Endothelial cell (in vitro differentiated cells): ENCODE measurements at places on chromosomes 12 and 14.

DNA sequence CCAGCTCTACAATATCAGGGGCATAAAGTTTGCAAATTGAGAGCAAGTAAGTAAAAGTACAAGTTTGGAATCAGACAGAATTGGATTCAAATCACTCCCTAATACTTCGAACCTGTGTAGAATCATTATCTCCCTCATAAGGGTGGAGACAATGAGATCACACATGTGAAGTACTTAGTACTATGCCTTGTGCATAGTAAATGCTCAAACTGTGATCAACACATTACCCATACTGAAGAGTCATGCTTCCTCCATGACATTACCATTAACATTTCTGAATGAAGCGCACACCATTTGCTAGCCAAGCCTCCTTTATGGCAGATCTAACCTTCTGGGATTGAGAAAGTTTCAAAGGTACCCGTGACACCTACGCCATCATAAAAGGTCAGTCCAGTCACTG, 26.6 kb upstream of the NRDE2 start:
- DNase-seq, result no peak

DNA sequence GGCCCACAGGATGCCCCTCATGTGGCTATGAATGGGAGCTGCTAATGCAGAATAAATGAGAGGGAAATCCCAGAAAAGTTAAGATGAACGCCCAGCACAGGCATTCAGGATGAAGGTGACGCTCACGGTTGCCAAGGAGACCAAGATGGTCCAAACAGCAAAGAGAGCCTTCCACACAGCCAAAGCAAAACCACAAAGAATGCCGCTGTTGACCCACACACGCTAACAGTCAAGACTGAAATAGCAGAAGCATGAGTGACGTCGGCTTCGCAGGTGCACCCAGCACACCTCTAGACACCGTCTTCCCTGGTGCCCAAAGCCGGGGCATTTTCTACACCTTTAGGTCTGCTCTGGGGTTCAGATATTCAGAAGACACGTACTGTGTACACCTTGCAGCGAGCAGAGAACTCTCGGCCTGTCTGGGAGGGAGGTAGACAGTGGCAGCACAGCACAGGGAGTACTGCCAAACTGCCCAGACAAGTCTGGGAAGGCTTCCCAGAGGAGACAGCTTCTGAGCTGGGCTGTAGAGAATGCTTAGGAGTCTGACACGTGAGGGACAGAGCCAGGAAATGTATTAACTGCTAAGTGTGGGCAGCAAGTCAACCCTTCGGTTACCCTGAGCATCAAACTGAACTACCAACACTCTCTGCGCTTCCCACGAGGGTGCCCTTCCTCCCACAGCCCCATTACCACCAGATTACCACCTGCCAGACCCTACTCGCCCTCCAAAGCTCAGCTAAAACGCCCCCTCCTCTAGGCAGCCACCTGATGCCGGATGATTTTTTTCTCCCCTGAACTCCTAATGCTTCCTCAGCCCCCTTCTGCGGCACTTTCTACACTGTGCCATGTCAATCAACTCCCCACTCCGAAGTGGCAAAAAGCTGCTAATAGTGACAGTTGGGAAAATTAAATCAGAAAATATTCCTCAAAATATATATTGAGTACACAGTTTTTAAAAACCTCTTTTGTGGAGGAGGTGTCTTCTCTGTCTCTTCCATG, 50.1 kb downstream of the CCDC88C start:
- DNase-seq, result no peak

DNA sequence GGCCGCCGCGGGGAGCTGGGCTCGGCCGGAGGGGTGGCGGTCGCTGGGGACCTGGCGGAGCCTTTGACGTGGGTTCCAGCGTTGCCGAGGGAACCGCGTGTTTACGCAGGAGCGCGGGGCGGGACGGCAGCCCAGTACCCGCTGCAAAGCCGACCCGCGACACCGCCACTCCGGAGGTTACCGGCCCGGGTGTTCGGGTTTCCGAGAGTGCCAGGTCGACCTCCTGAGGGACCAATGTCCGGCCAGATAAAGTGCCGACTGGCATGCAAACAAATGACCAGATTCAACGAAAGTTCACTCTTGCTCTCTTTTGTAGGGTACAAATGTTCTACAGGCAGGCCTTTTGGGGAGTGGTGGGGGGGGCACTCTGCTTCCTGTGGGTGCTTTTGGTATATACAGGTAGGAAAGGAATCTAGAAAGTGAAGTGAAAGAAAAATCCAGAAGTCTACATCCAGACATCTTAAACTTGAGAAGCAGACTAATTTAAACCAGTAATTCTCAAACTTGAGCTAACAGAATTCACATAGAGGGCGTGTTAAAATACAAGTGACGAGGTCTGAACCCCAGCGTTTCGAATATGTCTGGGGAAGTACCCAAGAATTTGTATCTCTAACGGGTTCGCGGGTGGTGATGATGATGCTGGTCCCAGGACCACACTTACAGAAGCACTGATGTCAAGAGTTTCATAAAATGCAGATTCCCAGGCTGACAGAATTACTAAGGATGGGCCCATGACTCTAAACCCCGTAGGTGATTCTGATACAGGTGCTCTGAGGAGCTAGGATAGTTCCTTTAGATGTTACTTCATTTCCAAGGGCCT, at the start of gene GPR135:
Gene GPR135, minus strand, starts transcription at position 65 of the 820 bp plus-strand sequence. CDS start 154 bp downstream, outside the sequence.
- DNase-seq, result peak; percentile 43

DNA sequence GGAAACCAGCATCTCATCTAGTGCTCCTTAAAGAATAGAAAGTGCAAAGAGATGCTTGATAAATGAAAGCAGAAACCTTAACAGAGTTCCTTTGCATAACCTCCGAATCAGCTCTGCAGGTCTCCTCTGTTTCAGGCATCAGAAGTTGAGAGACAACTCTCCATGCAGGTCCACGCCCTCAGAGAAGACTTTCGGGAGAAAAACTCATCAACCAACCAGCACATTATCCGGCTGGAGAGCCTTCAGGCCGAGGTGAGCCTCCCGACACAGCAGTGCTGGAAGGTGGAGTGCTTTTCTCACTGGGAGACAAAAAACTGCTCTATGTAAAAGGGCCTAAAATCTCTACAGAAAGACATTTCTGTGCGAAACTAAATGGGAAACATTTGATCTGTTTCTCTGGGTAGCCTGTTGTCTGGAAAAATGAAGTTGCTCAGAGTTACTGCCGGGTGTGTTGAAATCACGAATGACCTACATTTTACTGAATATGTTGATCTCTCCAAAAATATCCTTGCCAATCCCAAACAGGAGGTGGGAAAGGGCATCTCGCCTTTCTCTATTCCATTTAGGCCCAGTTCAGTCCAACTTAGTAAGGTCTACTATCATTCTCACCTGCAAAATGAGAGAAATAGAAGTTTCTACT, 54.9 kb downstream of the RAB35 start:
- no peak for DNase-seq

GRCh38 chr12:63317880-63318279, 166.9 kb upstream of the AVPR1A start:
- DNase-seq, result no peak

- no peak for DNase-seq
Measured at GRCh38 chr14:100807496-100807895, 18.4 kb upstream of the MEG3 start.

DNA sequence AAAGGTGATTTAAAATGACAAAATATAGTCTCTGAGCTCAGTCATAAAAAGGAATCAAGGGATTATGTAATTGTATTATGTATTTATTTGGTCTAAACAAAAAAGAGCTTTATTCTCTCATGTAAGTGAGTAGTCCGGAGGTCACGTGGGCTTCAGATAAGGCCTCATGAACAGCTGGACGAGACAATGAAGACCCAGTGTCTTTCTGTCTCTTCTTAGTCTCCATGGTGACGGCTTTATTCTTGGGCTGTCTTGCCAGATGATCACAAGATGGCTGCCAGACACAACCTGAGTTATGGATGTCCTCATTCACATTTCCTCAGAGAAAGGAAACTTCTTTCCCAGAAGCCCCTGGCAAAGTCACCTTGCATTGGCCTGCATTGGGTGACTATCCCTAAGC, 98.6 kb downstream of the ARF6 start:
- DNase-seq, result no peak

- DNase-seq, result no peak
Measured at GRCh38 chr14:34029921-34030334, 79.1 kb upstream of the EGLN3 start.

DNA sequence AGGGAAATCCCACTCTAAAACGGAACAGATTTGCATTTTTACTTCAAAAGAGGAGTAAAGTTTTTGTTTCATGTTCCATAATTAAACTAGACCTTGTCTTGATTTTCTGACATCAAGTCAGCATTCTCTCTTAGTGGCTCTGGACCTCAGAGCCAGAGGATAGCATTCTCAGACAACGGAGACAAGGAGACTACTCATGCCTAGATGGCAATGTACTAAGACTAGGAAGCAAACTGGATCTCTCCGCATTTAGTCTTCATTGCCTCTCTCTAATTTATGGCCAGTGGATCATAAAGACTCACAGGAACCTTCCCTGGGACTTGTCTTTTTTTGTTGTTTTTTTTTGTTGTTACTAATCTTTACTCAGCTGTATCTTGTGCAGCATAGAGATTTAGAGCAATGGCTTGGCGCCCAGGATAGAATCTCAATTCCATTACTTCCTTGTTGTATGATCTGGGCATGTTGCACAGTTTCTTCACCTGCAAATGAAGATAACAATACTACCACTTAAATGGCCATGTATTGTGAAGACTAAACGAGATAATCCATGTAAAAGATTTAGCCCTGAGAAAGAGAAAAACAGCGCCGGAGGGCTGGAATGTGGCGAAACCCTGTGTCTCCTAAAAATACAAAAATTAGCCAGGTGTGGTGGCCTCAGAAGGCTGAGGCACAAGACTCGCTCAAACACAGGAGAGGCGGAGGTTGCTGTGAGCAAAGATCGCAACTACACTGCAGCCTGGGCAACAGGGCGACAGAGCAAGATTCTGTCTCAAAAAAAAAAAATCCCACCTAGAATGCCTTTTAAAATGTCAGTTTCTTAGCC, 4.0 kb upstream of the GEMIN2 start:
- no peak for DNase-seq

GRCh38 chr14:74934041-74934440, 11.0 kb upstream of the RPS6KL1 start:
- no peak for DNase-seq

- DNase-seq, result no peak
Measured at GRCh38 chr14:102870994-102871831, 51.2 kb upstream of the AMN start.

- DNase-seq, result peak; percentile 85
Measured at GRCh38 chr14:74362361-74362915, 14.2 kb downstream of the VRTN start.
